ENCODE measurements at places on chromosomes 16 and 17.

GRCh38 chr16:21302454-21302853 lies 24.4 kb upstream of the CRYM start:
- DNase-seq: no peak

DNA sequence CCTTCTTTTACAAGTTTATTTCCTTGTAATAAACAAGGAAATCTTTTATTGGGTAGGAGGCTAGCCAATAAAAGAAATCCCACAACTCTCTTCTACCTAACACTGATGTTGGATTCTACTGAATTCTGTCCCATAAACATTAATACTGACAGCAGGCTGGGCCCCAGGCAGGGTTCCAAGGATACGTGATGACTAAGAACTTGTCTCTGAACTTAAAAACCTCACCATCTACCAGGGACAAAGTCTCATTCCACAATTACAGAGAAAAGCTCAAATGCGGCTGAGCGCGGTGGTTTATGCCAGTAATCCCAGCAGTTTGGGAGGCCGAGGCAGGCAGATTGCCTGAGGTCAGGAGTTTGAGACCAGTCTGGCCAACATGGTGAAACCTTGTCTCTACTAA lies 64.9 kb downstream of the ARHGAP17 start:
- DNase-seq: no peak

- peak; percentile 74 for DNase-seq
Measured at GRCh38 chr17:43398724-43399595, at the start of gene ARL4D. Gene ARL4D (plus strand): TSS chr17:43398993. CDS start chr17:43399733, 740 bp downstream.

- DNase-seq: peak; percentile 45
Measured at GRCh38 chr17:60139438-60140285, 10.1 kb upstream of the CA4 start.

DNA sequence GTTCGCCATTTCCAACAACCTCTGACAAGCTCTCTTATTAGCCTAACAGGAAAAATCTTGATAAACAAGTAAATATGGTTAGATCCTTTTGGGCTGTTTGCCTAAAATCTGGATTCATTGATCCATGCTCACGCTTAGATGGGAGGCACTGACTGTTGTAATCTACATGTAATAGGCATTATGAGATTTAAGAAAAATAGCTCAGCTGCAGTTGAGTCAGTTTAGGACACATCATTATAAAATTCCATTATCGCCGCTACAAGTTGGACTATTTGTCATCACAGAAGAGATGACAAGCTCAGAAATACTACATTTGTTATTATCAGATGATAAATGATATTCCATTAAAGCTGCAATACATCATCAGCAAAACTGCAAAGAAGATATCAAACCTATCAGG lies 524.0 kb downstream of the TOX3 start:
- DNase-seq: no peak

GRCh38 chr16:70647441-70648359 lies 1.3 kb downstream of the IL34 start:
- no peak for DNase-seq

GRCh38 chr17:69326377-69327059 lies 415 bp downstream of the ABCA5 start:
- DNase-seq: no peak

- DNase-seq: no peak
Measured at GRCh38 chr17:30263552-30264333, 28.0 kb downstream of the BLMH start.

DNA sequence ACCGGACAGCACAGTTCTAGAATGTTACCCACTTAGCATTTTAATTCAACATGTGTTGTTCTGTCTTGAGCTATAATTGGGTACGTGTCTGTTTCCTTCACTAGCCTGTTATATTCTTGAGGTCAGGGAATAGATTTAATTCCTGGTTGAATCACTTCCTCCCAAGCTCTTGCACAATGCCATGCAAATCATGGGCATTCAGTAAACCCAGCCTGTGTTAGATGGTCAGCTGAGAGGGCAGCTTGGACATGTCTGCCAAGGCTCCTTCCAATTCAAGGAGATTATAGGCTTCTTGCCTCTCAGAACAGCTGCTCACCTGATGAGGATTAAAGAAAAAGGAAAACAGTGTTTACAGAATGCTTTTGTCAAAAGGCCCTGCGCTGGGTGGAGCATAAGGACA lies 12.6 kb downstream of the C1QTNF1 start:
- DNase-seq: no peak

- no peak for DNase-seq
Measured at GRCh38 chr16:14496786-14497185, 133.3 kb downstream of the PARN start.

DNA sequence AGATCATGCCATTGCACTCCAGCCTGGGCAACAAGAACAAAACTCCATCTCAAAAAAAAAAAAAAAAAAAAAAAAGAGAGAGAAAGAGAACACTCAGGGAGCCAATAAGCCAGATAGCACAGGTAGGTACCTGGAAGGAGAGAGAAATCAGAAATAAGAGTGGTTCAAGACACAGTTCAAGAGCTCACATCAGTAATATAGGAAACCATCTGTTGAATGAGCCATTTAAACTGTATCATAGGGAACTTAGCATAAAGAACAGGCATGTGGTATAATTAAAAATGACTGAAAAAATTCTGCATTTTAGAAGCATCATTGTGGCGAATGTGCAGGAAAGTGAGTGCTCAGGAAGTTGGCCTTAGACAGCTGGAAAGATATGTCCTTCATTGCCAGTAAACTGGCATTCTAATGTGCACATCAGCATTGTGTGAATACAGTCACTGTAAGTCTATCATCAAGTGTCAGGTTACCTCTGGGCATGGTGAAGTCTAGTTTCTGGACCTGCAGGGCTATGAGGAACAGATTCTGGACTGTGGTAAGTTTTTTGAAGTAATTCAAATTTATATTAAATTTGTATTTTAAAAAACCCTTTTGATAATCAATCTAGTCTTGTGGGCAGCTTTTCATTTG lies 20.4 kb downstream of the KRT12 start:
- no peak for DNase-seq

GRCh38 chr17:81924557-81925532 lies 2.7 kb downstream of the MAFG start:
- no peak for DNase-seq

- DNase-seq: no peak
Measured at GRCh38 chr17:5422505-5422904, 2.5 kb downstream of the RPAIN start.

GRCh38 chr17:81039854-81040758 lies 5.2 kb downstream of the BAIAP2 start:
- DNase-seq: no peak

Measured in activated CD4-positive, alpha-beta T cell treated with anti-CD3 and anti-CD28 coated beads, Interleukin-2, amount 50 U/mL, for 4 hours (primary cell).